ENCODE measurements at places on chromosomes 5 and 9.

GRCh38 chr9:133167096-133167730 lies 3.5 kb upstream of the GBGT1 start:
- no peak for DNase-seq

DNA sequence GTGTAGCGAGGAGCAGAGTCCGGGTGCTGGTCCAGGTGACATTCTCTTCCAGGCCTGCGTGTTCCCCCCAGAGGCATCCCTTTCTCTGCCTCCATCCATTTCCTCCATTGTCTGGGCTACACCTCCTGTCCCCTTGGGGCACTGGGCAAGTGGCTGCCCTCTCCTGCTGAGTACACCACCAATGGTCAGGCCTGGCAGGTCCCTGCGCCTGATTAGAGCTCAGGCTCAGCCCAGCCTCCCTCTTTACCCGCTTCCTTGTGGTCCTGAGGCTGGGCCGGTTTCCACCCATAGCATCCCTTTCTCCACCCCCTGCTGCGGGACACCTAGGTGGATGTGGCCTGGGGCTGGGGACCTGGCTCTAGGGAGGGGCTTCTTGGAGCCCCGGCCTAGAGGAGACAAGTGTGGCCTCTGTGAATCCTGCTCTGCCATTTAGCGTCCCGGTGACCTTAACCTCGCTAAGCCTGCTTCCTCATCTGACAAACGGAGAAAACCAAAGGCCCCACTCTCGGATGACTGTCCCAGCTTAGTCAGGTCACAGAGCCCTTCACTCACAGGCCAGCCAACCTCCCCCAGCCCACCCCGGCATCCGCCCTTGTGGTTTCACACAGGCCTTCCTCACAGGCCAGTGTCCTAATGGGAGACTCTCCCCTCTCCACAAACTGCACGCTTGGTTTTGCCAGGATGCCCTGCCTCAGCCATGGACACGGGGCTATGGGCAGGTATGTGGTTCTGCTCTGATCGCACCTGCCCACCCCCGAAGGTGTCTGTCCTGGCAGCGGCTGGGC lies 12.9 kb downstream of the DOLPP1 start:
- DNase-seq: no peak

GRCh38 chr9:18610956-18611355 lies 137.0 kb downstream of the ADAMTSL1 start:
- no peak for DNase-seq

- DNase-seq: no peak
Measured at GRCh38 chr5:124007675-124008398, 495.9 kb downstream of the CSNK1G3 start.

DNA sequence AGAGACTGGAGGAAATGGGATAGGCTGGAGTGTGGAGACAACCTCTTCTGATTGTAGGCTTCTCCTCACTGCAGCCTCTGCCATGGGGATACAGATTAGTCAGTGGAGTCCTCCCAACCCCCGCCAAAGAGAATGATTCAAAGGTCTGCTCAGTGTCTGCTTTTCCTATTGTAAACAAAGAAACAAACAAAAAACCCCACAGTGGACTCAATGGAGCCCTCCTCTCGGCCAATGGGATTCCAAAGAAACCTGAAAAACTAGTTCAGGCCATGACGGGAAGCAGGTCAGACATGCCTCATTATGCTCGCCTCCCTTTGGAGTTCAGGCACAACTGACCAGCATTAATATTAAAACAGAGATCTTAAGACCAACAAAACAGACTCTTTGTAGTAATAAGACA lies 85.8 kb downstream of the SEC61B start:
- DNase-seq: no peak

DNA sequence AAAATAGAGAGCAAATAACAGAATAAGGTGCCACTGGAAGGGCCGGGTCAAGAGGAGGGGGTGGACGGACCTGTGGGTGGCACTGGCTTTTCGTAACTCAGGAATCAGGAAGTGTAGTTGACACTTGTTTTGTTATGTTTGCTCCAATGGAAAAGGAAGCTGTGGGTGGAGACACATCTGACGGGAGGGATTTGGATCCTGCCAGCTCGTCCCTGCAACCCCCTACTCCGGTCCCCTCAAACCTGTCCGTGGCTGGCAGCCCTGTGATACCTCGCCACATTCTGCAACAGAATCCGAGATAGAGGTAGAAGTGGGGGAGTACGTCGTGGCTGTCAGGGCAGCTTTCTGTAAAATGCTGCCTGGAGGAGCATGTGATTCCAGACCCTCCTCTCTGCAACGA lies 104.2 kb upstream of the IER5L start:
- no peak for DNase-seq

DNA sequence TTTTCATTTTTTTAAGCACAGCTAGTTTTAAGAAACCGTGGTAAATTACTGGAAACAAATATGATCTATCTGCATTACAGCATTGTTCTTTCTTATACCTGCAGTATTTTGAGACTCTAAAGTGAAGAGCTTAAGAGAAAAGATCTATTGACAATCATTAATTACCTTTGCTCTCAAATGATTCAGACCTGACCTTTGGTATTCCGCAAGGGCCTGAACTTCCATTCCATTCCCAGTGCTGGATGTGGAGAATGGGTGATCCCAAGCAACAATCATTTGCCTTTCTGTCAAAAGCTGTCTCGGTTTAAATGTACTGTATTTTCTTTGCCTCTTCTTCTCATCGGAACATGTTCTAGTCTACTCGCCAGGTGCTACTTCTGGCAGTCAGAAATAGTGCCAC lies 18.9 kb downstream of the NREP start:
- DNase-seq: no peak

DNA sequence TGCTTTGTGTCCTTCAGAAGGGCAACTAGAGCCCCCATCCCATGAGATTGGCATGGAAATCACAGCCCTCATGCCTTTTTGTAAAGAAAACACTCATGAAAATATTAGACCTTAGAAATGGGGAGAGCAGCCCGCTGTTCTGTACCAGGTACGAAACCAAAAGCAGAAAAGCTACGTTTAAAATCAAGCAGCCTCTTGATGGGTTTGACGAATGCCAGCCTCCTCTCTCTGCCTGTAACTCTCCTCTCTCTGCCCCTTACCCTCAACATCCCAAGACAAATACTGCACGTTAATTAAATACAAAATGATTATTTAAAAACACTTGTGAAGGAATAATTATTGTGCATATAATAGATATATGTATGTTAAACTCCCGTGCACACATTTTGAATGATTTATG lies 331.7 kb upstream of the PANK3 start:
- no peak for DNase-seq

DNA sequence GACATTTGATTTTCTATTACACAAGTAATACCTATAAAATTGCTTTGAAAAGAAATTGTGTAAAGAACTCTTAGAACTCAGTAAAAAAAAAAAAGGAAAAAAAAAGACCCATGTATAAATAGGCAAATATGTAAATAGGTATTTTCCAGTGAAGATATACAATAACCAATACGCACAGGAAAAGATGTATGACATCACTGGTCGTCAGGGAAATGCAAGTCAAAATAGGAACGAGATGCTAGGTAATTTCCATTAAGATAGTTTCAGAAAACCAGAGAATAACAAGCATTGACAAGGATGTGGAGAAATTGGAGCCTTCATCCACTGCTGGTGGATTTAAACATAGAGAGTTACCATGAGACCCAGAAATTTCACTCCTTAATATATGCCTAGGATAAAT lies 708.8 kb downstream of the MTRR start:
- no peak for DNase-seq

GRCh38 chr5:103019804-103020203 lies 100.1 kb downstream of the GIN1 start:
- no peak for DNase-seq

GRCh38 chr5:108639366-108639765 lies 108.3 kb upstream of the FER start:
- no peak for DNase-seq

GRCh38 chr5:139708877-139709581 lies 60.9 kb downstream of the CXXC5 start:
- peak; percentile 23 for DNase-seq

DNA sequence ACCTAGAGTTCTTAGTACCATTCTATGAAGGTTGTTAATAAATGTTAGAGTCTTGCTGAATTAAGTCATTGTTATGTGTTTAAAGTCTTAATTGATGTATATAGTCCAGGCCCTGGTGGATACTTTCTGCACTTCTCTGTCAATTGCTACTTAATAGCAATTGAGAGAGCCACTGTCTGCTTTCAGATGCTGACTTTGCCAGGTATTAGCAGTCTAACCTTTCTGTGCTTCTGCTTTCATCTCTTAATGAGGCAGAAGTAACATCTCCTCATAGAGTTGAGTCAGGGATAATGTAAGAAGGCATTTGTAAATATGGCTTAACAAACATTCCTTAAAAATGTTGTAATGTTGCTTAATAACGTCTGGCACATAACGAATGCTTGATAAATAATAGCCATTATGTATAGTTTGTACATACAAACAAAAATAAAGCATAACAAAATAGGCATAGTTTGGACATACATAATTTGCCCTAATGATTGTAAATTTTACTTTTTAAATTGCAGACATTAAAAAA lies 28.3 kb downstream of the RASGRF2 start:
- DNase-seq: no peak

- DNase-seq: no peak
Measured at GRCh38 chr5:34657274-34657921, 1.3 kb downstream of the RAI14 start.

- peak; percentile 90 for DNase-seq
Measured at GRCh38 chr5:150469718-150470469, 20.4 kb upstream of the RPS14 start.

DNA sequence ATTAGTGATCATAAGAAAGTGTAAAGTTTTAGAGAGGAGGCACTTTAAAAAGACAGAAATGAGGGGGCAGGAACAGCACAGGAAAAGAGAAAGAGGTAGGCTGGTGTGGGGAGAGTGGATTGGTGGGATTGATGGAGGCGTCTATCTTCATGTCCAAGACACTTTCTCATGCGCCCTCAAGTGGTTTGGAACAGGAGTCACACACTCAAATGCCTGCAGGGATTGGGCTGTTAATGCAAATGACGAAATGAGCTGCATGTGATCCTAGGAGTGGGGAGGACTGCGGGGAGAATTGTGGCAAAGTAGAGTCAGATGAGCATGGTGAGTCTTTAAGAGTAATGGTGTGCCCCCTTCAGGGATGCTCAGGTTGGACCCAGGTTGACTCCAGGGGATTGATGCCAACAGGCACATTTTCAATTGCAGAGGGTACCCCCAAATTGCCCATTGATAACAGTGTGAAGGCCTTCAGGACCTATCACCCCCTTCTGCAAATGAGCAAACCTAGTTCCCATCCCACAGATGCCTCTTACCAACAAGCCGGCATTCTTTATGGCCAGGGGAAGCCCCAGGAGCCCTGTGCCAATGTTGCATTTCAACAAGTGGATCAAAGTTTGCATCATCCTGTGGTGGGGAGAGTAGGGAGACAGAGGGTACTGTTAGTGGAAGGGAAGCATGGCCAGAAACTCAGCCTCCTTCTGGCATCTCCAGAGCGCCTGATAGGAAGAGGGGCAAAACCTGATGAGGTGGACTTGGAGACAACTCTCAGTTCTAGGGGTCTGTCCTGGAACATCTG lies 5.3 kb downstream of the SLC36A3 start:
- no peak for DNase-seq

DNA sequence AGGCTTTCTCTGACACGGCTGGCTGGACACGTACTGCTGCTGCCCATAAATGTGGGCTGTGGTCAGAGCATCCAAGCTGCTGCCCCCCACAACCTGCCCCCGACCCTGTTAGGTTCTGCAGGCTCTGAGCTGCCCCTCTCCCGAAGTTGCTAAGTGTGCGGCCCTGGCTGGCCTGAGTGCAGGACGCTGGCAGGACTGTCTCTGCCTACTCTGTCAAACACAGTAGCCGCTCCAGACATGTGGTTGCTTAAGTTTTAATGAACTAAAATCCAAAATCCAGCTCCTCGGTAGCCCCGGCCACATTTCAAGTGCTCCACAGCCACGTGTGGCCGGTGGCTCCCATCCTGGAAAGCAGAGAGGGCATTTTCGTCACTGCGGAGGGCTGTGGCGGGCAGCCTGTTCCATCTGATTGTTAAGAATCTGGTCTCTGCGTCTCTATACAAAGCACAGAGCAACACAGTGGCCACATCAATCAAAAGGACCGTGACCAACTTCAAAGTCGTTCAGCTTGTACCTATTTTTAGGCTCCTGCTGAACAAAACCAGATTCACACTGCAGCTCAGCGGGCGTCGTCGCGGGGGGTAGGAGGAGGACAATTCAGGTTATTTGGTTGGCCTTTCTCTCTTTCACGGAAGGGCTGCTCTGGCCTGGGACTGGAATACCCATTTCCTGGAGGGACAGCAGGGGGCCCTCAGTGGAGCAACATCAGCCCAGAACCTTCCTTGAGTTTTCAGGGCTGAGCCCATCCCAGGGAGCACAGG lies 68.9 kb downstream of the PTCH1 start:
- DNase-seq: no peak

- no peak for DNase-seq
Measured at GRCh38 chr5:3364941-3365340, 230.7 kb upstream of the IRX1 start.

- DNase-seq: no peak
Measured at GRCh38 chr5:65413822-65414221, 67.9 kb downstream of the ADAMTS6 start.

DNA sequence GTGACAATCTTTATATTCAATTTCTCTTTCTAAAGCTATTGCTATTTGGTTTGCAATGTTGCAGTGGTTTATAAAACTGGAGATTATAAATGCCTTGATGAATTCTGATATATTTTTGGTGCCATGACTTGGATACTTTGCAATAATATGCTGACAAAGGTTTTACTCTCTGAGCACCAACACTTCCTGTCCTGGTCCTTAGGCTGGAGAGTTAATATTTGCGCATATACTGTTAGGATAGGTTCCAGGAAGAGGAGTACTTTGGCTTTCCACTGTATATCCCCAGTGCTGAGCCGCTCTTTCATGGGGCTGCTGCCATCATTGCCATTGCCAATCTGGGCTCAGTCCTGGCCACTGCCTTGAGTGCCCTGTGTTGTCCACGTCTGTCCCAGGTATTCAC lies 139.6 kb downstream of the ZCCHC7 start:
- no peak for DNase-seq

DNA sequence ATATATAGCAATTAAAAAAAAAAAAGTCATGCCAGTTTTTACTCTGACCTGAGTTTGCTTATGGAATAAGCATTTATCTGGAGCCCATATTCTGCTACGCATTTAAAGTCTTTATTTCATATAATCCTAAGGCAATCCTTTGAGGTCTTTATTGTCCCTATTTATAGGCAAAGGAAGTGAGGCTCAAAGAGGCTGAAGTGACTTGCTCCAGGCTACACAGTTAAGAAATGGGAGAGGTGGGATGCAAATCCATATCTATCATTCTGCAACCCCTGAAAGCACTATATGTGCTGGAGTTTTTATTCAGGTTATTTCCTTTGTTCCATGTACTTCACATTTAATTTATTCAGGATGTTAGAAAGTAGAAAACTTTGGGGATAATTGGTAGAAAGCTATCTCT lies 12.1 kb downstream of the KDM3B start:
- DNase-seq: no peak

DNA sequence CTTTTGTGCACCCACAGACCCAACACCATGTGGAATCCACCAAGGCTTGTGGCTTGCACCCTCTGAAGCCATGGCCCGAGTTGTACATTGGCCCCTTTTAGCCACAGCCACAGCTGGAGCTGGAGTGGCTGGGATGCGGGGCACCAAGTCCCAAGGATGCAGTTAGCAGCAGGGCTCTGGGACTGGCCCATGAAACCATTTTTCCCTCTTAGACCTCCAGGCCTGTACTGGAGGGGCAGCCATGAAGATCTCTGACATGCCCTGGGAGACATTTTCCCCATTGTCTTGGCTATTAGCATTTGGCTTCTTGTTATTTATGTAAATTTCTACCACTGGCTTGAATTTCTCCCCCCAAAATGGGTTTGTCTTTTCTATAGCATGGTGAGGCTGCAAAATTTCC lies 51.8 kb downstream of the RASA1 start:
- DNase-seq: no peak
